Astrocyte of the spinal cord (primary cell): ENCODE measurements at places on chromosomes 3 and 15.

- DNase-seq, result no peak
Observed at GRCh38 chr3:184647405-184647936, 64.4 kb downstream of the MAGEF1 start.

DNA sequence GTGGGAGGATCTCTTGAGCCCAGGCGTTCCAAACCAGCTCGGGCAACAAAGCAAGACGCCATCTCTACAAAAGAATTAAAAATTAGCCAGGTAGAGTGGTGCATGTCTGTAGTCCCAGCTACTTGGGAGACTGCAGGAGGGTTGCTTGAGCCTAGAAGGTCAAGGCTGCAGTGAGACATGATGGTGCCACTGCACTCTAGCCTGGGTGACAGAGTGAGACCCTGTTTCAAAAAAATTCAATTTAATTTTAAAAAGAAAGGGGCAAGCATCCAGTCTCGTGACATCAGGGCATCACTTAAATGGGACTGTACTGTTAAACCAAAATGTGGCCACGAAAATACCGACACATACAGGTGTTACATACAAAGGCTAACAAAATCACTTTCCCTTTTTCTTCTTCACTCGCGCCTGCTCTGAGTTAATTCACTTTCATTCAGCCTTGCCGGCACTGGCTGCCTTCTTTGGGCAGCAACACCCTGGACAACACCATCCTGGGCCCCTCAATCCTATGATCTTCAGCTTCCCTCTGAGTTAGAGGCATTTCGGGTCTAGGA, 121.7 kb downstream of the LIPC start:
- no peak for DNase-seq

- DNase-seq, result no peak
Observed at GRCh38 chr3:136069933-136070332, 104.4 kb downstream of the PPP2R3A start.

- peak; percentile 97 for DNase-seq
Observed at GRCh38 chr3:188683032-188683521, 488.7 kb upstream of the TPRG1 start.

DNA sequence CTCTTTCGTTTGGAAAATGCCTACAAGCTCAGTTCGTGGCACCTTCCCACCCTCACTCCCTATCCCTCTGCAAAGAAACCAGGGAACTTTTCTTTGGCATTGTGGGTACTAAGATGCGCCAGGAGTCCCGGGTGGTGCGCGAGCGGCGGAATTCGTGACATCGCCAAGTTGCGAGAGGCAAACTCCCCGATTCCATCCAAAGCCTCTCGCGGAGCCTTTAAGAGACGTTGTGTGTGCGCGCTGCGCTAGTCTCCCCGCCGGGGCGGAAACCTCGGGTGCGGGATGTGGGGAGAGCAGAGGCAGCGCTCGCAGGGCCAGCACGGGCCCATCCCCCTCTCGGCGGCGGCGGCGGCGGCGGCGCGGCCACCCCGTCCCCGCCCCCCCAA, 443 bp upstream of the NR2F2 start:
- peak; percentile 87 for DNase-seq

DNA sequence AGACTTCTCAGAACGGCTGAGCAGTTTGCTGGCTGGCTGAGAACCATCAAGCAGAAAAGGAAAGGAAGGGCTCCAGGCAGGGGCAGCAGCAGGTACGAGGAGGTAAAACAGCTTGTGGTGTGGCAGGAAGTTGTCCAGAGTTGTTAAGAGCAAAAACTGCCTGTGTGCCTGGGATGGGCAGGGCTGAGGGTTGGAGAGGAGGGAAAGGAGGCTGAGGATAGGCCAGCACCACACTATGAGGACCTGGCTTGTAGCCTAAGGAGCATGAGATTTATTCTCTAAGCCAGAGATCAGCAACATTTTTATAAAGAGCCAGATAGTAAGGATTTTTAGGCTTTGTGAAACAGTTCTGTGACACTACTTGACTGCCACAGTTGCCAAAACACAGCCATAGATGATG, 8.0 kb downstream of the IGSF10 start:
- no peak for DNase-seq

DNA sequence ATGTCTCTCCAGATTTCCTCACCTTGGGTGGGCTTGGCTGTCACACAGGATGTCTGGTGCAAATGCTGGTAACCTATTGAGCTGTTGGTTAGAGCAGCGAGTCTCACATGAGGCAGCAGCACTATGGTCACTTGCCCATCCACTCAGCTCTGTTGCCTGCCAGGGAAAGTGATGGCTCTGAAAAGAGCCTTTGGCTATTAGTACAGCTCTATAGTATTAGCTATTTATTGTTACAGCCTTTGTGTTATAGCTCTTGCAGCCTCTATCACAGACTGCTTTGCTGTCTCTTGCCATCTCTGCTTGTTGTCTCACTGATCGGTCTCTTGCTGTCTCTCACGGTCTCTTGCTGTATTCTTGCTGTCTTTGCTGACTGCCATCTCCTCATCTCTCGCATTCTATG, 114.3 kb downstream of the MFSD1 start:
- DNase-seq, result no peak

DNA sequence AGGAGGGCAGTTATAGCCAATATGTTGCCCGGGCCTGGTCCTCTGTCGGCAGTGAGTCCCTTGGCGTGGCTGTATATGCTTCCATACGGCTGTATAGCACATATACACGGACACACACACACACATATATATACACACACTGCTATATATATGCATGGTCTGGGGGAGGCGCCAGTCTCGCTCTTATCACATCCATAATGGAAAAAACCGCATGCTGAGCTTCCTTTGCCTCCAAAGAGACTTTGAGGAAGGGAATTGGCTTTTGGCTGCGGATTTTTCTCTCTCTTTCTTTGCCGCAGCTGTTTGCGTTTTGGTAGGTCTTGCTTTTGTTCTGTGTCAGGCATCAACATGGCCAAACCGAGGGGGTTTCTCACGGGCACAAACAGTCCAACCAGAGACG, 11.3 kb upstream of the TMEM115 start:
- no peak for DNase-seq

DNA sequence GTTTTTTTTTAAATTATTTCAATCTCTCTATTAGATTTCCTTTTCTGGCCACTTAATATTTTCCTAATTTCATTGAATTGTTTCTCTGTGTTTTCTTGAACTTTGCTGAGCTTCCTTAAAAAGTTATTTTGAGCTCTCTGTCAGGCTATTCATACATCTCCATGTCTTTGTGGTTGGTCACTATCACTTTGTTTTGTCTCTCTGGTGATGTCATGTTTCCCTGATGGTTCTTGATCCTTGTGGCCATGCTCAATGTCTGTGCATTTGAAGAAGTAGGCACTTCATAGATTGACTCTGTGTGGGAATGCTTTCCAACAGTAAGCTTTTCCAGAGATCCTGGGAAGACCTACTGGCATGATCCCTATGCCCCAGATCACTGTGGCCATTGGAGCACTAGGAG, 18.6 kb downstream of the CD200R1 start:
- no peak for DNase-seq

- DNase-seq, result no peak
Observed at GRCh38 chr15:85044894-85045293, 63.2 kb downstream of the PDE8A start.

- DNase-seq, result peak; percentile 48
Observed at GRCh38 chr15:86611417-86612040, 531.9 kb downstream of the AGBL1 start.

GRCh38 chr15:50925281-50925680, 16.8 kb downstream of the AP4E1 start:
- DNase-seq, result no peak

GRCh38 chr3:175356899-175357324, 497.8 kb downstream of the NAALADL2 start:
- DNase-seq, result peak; percentile 58

DNA sequence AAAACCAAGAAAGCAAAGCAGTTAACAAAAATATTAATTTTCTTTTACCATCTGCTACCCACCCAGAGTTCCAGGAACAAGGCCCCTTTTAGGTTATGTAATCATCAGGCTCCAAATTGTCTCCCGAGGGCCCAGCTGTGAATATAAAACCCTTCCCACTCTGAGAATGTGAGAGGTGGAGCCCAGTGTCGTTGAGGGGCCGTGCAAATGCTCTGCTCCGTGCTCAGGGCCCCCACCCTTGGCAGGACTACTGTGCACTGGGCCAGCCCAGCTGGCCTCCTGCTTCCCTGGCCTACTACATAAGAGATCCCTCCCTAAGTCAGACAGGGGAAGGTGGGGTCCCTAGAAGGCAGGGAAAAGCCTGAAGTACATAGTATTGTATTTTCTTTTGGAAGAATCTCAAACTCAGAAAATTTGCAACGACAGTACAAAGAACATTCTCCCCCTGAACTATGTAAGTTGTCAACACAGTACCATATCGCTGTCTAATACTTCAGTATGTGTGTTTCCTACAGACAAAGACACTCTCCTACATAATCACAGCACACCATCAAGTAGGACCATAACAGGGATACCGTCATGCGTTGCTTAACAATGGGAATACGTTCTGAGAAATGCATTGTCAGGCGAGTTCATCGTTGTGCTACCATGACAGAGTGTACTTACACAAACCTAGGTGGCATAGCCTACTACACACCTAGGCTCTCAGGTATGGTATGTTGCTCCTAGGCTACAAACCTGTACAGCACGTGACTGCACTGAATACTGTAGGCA, 4.4 kb upstream of the CLEC3B start:
- no peak for DNase-seq

DNA sequence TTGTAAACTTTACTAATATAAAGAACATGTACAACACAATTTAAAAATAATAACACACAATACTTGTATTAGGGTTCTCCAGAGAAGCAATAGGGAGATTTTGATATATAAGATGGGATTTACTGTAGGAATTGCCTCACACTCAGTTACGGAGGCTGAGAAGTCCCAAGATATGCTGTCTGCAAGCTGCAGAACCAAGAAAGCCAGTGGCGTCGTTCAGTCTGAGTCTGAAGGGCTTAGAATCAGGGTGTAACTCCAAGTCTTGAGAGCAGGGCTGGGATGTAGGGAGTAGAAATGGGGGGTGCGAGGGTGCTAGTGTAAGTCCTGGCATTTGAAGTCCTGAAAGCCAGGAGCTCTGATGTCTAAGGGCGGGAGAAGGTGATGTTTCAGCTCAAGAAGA, 206.6 kb upstream of the HES1 start:
- DNase-seq, result no peak

- DNase-seq, result no peak
Observed at GRCh38 chr15:54519577-54519976, 541.3 kb downstream of the UNC13C start.

- DNase-seq, result no peak
Observed at GRCh38 chr3:113985541-113985940, 37.7 kb downstream of the ZDHHC23 start.

DNA sequence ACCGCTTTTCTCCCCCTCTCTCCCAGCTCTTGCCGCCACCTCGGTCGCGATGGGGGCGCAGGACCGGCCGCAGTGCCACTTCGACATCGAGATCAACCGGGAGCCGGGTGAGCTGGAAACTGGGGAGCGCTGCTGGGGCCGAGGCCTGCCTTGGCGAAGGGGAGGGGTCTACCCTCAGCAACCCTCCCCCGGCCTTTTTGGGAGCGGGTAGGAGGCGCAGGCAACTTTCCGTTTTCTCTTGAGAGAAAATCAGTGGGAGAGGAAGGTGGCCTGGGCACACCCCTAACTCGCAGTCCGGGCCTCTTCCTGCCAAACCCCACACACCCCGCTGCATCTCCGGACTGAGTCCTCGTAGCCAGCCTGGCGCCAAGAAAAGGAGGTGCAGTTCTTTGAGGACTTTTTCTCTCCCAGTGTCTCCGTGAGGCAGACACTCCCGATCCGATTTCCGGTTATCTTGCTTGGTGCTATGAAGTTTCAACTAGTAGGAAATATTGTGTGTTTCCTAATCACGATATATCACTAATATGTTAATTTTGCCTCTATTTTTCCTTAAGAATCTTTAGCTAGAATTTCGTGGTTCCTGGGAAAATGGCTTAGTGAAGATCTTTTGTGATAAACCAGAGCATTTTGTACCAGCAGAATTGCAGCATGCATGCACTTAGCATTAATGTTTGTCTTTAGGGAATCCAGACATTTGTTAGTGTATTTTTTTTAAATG, 631 bp downstream of the NKTR start:
- peak; percentile 64 for DNase-seq

GRCh38 chr15:81666839-81667238, 292.8 kb upstream of the TMC3 start:
- DNase-seq, result no peak

DNA sequence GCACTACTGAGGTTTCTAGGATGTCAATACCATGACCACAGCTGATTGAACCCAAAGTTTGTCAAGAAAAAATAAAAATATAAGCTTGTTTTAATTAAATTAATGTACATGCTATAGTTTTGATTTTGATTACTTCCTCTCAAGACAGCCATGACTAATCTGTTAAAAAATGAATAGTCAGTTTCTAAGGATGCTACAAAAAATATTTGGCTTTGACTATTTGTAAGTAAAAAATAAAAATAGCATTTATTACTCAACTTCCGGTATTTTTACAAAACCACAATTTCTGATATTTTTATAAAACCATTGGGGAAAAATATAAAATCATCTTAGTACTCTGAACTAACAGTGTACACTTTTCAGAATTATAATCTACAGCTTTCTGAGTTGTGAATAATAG, 12.1 kb upstream of the TEX9 start:
- DNase-seq, result no peak

DNA sequence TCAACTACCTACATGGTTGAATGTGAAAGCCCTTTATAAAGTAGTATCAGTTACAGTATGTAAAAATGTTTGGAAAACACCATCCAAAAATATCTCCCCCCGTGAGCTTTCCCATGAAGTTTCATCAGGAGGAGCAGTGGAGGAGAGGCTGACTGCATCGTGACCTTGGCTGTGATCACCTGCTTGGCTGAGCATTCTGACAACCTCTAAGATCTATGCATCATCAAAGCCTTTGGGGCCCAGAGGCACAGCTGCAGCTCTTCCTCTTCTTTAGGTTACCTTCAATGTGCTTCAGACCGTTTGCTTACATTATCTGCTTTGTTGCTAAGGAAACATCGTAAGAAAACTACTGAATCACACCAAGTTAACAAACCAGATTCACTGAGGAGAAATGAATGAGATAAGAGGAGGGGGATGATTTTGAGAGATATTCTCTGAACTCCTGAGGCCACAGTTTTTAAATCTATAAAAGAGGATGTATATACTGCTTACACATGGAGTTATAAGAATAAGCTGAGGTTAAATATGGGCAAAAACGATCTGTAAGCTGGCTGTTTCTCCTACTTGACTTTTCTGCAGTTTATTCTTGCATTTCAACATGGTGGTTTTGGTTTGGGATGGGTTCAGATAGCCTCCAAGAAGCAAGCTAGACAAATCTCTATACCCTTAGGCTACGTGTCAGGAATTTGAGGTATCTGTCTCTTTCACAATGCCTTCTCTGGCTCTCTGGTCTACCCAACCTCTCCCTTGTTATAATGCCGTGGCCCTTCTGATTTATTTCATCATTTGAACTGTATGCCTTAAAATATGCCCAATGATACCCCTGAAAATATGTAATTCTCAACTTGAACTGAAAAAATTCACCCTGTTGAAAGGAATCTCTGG, 4.0 kb downstream of the GCSAM start:
- DNase-seq, result no peak

DNA sequence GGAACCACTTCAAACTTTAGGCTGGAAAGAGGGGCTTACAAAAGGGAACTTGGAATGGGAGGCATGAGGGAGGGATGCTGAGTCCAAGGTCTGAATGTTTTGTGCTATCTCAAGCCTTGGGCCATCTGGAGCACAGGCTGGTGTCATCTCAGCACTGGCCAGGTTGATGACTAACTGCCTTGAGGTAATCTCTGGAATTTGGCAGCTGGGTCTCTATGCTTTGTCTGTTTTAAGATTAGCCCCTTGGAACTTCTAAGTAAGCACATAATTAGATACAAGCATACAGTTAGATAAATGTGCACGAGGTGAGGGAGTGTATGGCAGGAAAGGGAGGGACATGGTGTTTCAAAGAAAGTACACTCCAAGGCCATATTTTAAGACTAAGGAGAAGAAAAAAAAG, 252.4 kb upstream of the CCDC54 start:
- peak; percentile 62 for DNase-seq

- peak; percentile 96 for DNase-seq
Observed at GRCh38 chr15:56759450-56759845, 26.1 kb upstream of the ZNF280D start.
